ENCODE measurements at places on chromosomes 6 and 20.
A peak's percentile ranks its signal among the peaks of the same experiment; 100 is the strongest.

DNA sequence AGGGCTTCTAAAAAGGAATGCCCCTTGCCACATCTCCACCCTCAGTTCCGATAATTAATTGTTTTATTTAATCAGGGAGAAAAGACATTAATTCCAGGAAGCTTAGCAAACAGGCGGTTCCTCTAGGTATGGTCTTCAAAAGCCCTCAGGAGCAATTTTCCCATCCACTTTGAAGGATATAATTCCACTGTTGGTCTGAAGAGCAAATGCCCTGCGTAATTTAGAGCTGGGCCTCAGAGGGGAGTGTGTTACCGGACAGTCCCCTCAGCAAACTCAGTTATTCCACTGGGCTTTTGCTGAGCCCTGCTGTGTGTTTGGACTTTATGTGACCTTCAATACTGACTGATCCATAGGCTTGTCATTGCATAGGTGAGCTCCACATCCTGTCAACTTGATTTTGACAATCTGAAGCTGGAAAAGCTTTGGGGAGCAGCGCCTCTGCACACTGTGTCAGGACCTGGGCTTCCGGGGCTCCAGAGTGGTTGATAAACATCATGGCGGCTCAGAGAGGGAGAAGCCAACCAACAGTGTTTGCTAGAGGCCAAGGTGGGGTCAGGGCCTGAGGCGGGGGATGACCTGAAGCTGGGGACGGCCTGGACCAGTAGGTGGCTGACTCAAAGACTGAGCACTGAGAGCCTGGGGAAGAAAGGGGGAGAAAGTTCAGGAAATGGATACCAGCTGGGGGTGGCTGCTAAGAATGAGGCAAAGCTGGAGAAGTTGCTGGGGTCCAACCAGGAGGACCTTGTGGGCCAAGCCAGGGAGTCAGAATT, 43.5 kb downstream of the PPP1R14C start:
- no peak for DNase-seq

DNA sequence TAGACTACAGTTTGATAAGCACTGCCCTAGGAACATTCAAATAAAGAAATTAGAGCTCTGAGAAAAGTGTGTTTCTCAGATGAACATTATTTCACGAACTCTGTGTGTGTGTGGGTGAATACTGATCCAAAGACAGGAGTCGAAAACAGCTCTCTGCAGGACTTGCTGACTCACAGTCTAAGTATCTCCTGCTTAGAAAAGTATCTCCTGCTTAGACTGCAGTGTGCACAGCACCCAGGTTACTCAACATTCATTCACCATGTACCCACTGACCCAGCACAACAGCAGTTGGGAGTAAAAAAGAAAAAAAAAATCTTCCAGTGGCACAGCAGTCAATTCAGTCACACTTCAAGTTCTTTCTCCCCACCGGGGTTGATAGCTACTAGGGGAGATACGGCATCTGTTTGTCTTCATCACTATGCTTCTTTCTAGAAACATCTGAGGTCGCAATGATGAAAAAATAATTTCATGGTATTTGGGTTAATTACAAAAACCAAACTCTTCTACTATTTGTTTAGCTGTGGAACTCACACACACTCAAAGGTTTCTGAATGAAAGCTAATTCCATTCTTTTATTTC, 48.0 kb downstream of the GCLC start:
- DNase-seq: peak; percentile 82

GRCh38 chr6:69594405-69594804, 202.4 kb downstream of the LMBRD1 start:
- DNase-seq: no peak

DNA sequence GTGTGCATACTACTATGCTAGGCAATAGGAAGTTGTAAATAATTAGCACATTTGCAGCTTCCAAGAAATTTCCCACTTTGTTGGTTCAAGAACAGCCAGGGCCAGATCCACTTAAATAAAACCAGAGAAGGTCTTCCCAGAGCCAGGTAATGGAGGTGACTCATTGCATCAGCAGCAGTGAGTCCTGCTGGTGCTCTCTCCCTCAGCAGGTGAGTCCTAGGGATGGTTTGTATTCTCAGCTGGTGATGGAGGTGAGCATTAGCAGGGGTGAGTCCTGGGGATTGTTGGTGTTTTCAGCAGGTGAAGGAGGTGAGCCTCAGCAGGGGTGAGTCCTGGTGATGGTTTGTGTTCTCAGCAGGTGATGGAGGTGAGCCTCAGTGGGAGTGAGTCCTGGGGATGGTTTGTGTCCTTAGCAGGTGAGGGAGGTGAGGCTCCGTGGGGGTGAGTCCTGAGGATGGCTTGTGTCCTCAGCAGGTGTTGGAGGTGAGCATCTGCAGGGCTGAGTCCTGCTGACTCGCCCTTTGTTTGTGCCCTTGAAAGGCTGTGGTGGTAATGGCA, 232.8 kb upstream of the EXOC2 start:
- no peak for DNase-seq

DNA sequence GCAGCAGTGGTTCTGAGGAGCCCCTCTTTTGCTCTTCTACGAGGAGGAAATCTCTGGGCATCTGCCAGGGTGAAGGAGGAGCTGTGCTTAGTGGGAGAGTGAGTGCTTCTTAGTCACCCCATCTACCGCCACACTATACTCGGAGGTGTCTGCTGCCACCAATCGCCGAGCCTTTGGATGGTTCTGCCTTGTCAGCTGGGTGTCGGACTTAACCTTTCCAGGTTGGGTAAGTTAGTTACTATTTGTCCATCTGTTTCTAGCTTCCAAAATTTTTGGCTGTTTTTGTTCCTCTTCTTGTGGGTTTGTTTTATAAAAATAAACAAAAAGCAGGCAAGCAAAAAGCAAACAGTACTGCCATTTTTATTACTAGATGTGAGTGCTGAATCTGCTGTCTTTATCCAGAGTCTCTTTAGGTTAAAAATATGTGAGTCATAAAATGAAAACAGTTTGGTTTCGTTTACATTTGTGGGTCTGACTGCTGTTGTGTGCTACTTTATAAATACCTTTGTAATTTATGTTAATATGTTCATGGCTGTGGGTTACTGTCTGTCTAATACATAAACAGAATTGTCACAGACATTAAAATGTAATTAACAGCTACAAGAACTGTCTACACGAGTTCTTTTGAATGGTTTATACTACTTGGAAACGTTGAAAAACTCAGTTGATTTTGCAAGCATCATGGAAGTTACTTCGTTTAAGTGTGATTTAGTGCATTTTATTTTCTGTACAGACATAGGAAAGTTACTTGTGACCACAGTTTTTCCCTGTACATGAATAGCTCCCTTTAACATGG, 89.2 kb downstream of the ARID1B start:
- no peak for DNase-seq

- no peak for DNase-seq
Observed at GRCh38 chr6:149285626-149286025, 31.9 kb upstream of the TAB2 start.

GRCh38 chr6:37188962-37189510, 19.1 kb downstream of the PIM1 start:
- DNase-seq: no peak

DNA sequence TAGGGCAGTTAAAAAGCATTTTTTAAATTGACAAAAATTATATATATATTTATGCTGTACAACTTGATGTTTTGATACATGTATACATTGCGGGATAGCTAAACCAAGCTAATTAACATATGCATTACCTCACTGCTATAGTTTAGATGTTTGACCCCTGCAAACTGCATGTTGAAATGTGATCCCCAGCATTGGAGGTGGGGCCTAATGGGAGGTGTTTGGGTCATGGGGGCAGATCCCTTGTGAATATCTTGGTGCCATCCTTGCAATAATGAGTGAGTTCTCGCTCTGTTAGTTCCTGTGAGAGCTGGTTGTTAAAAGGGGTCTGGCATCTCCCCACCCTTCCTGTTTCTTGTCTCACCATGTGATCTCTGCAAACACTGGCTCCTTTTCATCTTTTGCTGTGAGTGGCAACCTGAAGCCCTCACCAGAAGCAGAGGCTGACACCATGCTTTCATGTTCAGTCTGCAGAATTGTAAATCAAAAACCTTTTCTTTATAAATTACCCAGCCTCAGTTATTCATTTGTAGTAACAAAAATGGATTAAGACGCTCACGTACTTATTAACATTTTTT, 111.8 kb downstream of the MCHR2 start:
- no peak for DNase-seq

GRCh38 chr20:61640131-61640870, 388.2 kb downstream of the CDH4 start:
- DNase-seq: peak; percentile 28
